ENCODE measurements at places on chromosomes 6 and 20.

- no peak for DNase-seq
Observed at GRCh38 chr20:62219992-62220665, at the start of gene HRH3. Gene HRH3 (minus strand): TSS chr20:62220278. CDS start chr20:62219970, 308 bp downstream.

DNA sequence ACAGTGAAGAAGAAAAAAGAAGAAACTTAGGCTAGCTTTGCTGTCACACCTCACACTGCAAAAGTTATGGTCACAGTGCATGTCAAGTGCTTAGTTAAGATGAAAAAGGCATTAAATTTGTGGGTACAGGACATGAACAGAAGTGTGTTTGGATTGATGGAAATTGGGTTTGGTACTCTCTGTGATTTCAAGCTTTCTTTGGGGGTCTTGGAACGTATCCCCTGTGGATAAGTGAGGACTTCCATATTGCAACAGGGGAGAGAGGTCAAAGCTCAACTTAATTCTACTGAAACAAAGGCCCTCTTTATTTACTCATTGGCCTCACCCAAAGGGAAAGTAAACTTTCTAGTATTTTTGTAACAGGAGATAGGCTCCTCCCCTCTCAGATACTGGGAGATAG is 138.3 kb upstream of the FUT9 start:
- DNase-seq = no peak

GRCh38 chr20:64063389-64064144 is 569 bp downstream of the TCEA2 start:
- DNase-seq = no peak

DNA sequence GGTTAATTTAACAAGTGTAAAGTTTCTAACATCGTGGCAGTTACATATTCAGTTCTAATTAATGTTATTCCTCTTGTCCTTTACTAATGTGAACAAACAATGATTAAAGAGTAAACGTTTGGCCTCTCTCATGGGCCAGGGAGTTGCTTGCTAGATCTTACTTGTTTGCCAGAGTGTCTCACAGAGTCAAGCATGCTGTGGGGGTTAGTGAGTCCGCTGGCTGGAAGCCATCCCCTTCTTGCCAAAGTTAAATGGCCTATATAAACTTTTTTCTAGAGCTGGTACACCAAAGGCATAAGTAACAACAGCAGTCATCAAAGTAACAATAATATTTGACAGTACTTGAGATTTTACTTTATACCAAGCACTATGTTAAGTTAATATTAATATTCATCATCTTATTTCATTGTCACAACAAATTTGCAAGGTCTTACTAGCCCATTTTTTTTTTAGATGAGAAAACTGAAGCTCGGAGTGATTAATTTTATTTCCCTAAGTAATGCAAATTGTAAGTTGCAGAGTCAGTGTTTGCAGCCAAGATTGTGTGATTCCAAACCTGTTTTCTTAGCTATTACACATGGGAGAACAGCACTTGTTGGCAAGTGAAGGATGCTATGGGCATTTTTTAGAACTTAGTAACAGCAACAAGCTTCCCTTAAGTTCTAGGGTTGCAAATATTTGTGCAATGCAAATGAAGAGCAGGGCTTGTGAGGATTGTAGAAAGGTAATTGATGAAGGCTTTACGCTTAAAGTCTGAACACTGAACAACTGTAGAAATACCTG is 224.5 kb downstream of the RFPL4B start:
- no peak for DNase-seq

DNA sequence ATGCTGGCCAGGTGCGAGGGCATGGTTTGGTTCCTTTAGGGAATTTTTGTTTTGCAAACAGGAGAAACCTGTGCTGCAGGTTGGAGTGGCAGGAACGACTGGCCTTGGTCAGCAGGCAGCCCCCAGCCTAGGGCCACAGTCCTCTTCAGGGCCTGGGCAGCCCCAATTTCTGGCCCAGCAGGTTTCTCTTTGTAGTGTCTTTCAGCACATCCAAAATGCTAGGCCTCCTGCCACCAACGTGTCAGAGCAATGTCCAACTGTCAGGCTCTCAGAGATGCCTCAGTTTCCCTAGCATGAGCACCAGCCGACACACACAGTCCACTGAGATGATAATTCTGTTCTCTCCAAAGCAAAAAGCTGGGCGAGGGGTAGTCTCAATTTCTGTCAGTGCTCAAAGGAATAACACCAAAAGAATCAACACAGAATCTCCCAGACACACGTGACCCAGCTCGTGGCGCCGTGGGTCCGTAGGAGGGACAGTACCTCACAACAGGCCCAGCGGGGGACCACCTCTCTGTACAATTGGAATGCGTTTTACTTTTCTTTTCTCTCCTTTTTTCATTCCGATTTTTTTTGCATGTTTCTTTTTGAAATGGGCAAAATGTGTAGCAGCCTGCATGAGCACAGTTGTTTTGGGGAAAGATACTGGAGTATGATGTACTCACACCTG is 125.9 kb downstream of the TAF4 start:
- no peak for DNase-seq

DNA sequence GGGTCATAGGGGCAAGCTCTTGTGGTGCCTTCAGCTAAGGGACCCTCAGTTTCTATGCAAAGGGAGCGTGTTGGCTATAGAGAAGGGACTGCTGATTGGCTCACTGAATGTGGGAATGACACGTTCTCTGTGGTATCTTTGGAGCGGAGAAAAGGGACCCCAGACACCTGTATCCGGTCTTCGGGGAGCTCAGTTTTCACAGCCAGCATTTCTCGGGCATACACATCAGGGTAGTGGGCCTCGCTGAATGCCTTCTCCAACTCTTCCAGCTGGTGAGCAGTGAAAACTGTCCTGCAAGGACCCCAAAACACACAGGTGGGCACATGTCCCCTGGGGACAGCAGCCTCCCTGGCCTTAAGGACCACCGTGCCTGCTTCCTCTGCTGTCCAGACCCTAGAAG is 3.3 kb downstream of the VSX1 start:
- no peak for DNase-seq

DNA sequence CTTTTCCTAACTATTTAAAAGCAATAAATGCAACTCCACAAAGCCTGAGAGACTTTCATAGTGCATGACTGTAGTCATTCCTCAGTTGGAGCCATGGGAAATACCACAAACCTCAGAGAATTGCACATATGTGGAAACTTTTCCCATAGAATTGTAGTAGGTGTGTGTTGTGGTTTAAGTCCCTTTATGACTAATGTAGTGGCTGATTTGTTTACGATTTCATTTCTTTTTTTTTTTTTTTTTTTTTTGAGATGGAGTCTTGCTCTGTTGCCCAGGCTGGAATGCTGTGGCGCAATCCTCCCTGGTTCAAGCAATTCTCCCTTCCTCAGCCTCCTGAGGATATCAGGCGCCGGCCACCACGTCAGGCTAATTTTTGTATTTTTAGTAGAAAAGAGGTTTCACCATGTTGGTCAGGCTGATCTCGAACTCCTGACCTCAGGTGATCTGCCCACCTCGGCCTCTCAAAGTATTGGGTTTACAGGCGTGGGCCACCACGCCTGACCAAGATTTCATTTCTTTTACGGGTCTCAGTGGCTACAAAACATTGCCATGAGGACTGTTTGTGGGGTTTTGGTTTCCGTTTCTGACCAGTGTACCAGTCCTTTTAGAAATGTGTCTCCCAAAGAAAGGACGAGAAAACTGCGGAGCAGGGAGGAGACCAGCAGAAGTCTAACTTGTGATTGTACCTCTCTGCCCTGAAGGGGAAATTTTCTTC is 212.1 kb upstream of the MARCKS start:
- peak; percentile 53 for DNase-seq

DNA sequence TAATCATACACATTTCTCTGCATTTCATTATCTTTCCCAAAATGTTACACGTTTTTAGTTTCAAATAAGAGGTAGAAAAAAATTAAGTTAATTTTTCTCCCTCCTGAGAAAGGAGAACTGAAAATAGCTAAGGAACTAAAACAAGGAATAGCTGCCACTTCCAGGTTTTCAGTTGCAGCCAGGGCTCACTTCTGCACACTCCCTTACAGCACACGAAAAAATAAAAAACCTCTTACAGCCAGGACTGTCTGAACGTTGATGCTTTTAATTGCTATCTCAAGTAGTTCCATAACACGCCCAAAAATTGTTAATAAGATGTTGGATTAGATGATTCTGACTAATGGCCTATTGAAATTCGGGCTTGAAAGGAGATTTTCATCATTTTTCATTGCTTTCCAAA is 153.7 kb upstream of the THBS2 start:
- no peak for DNase-seq

- no peak for DNase-seq
Observed at GRCh38 chr6:23343610-23344306, 774.4 kb downstream of the HDGFL1 start.

DNA sequence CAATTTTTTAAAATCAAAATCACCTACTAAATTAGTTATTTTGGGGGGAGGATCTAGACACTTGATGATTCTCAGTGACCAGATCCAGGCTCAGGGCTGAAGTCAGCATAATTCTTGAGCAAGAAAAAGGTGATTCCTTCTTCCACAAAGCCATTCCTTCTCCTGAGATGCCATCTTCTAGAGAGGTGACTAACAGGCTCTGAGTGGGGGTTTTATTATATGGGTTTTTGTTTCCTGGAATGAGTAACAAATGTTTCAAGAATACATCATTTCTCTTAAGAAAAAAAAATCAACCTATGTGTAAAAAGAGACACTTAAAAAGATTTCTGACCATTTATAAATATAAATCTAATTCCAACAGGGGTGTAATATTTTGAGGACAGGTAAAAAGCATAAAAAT is 154.3 kb downstream of the NFATC2 start:
- DNase-seq = no peak

DNA sequence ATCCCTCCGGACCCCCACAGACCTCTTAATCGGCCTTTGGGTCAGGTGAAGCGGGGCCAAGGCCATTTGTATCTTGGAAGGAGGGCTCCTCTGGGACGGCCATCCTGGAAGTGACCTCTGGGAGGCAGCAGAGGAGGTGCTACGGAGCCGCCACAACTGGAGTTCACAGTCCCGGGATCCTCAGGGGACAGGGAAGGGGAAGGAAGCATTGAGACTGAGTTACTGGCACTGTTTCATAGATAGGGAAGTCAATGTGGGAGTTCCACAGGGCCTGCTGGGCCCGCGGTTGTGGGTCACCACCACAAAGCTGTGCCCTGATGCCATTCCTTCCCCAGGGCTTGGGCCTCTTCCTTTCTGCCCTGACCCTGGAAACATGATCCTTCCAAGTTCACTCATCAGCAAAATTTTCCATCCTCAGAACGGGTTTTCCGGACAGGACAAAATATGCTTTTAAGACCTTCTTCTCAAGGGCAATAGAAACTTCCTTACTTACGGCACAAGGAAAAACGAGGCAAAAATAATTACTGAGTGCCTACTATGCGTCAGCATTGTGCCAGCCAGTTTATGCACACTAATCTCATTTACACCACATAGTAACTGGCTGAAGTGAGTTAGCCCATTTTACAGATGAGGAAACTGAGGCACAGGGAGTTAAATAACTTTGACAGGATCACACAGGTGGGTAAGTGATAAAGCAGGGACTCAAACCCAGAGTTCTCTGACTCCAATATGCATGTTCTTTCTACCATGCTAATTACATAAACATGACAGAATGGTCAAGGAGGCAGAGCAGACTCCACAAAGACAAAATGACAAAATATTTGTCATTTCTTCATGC is 143.8 kb downstream of the UNC5CL start:
- no peak for DNase-seq

DNA sequence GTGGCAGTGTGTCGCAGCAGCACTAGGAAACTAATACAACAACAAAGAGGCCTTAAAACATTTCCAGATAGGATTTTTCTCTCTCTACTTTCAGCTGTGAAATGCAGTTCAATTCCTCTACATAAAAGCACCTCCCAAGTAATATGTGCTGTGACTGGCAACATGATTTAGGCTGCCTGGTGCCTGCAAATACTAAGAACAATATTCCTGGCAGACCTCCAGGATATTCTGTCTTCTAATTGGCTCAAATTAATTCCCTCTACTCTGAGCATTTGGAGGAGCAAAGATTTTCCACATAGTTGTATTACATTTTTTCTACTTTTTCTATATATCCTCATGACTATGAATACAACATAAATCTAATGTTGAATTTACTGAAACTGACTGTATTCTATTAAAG is 33.2 kb downstream of the SCGN start:
- no peak for DNase-seq

DNA sequence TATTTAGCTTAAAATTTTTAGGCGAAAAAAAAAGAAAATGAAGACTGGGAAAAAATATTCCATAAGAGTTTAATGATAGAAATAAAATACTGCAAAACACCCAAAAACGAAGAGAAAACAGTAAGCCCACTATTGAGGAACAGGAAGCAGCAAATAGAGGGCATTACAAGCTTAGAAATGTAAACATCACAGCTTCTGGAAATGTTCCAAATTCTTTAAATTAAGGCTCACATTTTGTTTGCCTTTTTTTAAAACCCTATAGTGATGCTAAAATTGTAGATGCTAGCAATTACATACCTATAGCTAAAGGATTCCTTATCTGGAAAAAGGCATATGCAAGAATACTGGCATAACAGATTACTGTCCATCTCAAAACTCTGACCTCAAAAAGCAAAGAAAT is 248.6 kb downstream of the KHDRBS2 start:
- DNase-seq = no peak
